CD8-positive, alpha-beta T cell (primary cell): ENCODE measurements at places on chromosomes 1 and 21.

GRCh38 chr1:184806296-184806721, 51.7 kb upstream of the EDEM3 start:
- DNase-seq, result no peak

DNA sequence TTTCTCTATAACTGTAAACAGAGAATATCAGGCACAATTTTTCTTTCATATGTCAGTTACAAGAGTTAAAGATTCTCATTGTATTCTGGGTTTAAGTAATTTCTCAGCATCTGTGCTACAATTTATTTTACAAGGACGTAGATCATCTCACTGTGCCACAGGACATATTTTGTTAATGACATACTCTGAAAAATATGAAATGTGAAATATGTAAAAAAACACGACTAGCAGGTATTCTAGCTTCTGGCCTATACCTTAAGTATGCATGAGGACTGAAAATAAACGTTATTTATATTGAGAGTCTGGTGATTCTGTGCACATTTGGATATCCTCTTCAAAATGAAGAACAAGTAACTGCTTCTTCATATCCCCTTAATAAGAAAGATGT, 308.8 kb downstream of the BRINP3 start:
- no peak for DNase-seq

- no peak for DNase-seq
These were observed 25.4 kb downstream of the FMN2 start for GRCh38 chr1:240116831-240117769.

DNA sequence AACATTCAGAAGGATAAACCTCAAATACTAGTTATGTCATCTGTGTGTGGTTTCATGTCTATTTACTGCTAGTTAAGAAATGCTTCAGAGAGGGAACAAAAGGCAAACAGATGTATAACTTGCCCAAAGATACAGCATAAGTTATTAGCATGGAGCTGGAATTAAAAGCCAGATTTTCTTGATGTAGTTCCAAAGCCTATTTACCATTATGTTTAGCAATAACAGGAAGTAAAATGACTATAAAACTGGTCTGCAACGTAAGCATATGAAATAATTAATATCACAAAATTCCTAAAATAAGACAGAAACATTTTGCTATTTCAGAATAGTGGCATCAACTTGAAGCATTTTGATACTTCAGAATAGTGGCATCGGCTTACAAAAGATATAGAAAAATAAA, 1232.8 kb downstream of the NCAM2 start:
- DNase-seq, result no peak

DNA sequence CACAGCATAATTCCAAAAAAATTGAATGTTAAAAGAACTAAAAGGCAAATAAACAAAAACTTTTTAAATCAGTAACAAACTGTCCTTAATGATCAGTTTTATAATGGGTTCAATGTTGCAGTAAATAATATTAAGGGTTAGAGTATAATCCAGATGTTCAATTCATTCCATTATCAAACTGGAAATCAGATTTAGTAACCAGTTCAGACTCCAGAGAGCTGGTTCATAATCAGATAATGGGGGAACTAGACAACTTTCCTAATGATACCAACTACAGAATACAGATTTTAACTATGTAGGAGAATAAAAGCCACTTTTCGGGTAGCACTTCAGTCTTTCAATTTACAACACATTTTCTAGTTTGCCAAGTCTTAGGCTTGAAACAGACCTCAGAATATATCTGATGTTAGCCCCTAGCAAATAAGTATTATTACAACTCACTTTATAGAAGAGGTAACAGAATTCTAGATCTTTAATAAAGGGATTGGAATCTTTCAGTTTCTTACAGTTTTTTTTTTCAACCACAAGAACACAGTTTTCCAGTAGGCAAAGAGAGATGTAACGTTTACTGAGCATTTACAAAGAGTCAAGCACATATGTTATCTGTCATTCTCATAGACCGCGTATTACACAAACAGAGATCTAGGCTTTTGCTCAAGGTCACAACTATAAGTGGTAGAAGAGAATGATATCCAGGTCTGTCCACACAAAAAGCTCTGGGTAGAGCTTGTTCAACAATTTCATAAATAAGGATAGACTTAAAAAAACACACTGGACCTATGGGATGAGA, 1.9 kb upstream of the DCAF6 start:
- DNase-seq, result no peak

DNA sequence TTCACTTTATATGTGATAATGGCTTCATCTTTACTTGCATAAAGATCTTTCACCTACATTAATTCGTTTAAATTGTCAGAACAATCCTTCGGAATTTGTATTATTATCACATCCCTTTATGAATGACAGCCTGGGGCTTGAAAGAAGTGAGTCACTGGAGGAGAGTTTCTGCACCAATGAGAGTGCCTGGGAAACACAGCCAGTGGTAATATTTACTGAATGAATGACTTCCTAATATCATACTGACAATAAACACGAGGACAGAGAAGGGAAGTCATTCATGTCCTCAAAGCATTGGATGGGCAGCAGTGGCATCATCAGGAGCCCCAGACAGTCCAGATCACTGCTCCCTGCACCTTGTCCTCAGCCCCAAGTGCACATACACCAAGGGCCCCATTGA, 40.7 kb upstream of the PDE4B start:
- DNase-seq, result no peak

GRCh38 chr1:29880556-29880955, 644.2 kb downstream of the PTPRU start:
- no peak for DNase-seq

DNA sequence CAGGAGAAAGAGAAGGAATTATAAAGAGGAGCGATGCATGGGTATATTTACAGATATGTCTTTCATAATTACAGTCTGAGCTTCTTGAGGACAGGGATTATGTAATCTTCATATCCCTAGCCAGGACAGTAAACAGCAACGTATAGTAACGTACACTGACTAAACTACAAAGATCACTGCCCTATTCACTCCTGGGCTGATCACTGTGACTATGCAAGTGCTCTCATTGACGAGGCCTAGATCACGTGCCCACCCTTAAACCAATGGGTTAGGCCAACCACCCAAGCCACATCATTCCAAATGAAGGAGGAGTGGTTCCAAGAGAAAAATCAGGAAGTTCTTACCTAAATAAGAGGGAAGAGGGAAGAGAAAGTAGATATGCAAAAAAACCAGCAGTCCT, 18.5 kb downstream of the PIK3R3 start:
- no peak for DNase-seq

DNA sequence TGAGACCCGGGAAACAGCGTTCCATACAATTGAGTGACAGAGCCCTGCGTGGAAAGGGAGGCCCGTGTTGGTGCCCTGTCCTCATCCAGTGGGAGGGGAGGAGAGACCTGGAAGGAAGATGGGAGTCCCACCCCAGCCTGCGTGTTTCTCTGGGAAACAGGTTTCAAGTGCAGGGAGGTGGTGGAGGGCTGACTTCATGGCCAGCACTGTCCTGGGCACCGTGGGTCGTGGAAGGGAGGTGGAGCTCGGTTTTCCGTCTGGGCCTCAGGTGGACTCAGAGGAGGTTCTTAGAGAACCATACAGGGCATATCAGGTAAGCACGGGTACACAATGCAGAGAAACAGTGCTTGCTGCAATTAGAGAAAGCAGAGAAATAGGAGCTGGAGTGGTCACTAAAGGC, 222.6 kb downstream of the CAMTA1 start:
- no peak for DNase-seq
